ENCODE measurements at places on chromosomes 16 and 17.
A peak's percentile ranks its signal among the peaks of the same experiment; 100 is the strongest.

GRCh38 chr16:2505695-2506094 lies 8.1 kb upstream of the ATP6V0C start:
- no peak for DNase-seq

DNA sequence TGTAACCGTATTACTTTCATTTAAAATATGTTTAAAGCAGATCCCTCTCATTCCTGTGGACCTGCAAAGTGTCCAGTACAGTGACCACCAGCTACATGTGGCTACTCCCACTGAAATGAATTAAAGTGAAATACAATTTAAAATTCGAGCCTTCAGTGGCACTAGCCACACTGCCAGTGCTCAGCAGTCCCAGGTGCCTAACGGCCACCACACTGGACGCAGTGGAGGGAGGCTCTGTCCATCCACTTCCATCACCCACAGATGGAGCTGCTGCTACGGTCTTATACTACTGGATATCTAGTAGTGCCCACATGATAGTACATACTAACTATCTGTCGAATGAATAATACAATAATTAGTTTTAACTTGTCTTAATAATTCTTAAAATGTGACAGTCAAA lies 2.3 kb upstream of the CBX2 start:
- no peak for DNase-seq

DNA sequence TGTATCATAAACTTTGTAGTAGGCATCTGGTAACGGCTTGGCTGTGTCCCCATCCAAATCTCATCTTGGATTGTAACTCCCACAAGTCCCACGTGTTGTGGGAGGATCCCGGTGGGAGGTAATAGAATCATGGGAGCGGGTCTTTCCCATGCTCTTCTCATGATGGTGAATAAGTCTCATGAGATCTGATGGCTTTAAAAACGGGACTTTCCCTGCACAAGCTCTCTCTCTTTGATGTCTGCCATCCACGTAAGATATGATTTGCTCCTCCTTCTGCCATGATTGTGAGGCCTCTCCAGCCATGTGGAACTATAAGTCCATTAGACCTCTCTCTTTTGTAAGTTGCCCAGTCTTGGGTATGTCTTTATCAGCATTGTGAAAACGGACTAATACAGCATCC lies 248.7 kb downstream of the SNX29 start:
- no peak for DNase-seq

DNA sequence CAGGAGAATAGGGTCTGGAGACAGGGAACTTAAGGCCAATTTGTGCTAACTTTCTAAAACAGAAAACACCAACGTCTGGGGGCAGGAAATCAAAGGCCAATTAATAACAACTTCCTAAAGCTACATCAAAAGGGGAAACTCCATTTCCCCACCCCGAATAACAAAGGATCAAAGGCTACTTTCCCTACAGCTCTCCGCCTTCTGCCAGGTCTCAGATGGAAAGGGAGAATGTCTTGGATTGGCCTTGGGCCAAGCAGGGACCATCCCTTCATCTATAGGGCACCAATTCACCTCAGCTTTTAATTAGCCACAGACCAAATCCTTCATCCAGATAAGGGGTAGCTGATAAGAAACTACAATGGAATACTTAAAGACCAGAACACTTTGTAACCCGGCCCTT lies 116.9 kb upstream of the ZKSCAN2 start:
- no peak for DNase-seq

GRCh38 chr17:43532581-43532980 lies 13.6 kb downstream of the ETV4 start:
- no peak for DNase-seq

DNA sequence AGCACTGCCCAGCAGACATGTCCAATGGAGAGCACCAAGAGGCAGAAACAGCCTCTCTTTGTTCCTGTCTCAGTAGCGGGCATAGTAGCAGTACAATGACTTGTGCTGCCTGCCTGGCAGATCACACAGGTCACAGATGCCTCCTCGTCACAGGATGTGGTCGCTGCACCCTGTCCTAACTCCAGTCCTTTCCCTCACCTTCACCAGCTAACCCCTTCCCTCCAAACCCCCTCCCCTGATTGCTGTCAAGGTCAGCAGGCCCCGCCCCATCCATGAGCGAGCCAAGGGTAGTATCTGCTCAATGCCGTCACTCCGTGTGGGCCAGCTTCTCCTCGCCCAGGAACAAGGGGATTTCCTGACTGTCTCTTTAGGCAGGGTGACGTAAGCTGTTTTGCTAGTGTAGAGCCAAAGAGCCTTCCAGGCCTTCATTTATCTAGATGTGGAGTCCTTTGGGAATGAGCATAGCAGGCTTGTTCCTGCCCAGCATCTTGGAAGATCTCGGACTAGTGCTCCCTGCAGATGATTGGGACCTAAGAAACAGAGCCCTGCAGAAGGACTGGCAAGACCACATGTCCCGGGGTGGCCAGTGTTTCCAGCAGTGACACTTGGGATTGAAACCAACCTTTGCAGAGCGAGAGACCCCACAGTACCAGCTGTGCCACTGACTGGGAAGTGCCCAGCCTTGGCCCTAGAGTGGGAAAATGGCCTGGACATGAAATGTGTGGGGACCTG lies 75.9 kb upstream of the TNRC6C start:
- no peak for DNase-seq

- no peak for DNase-seq
These were observed 5.7 kb downstream of the CTRB1 start for GRCh38 chr16:75224306-75225082.

- no peak for DNase-seq
These were observed 714 bp downstream of the CACNA1H start for GRCh38 chr16:1153480-1154160.

GRCh38 chr16:28974007-28974436 lies 556 bp upstream of the SPNS1 start:
- no peak for DNase-seq

GRCh38 chr16:57270221-57271062 lies 14.0 kb downstream of the PLLP start:
- no peak for DNase-seq

- peak; percentile 64 for DNase-seq
These were observed 943 bp upstream of the COTL1 start for GRCh38 chr16:84618581-84619460.

DNA sequence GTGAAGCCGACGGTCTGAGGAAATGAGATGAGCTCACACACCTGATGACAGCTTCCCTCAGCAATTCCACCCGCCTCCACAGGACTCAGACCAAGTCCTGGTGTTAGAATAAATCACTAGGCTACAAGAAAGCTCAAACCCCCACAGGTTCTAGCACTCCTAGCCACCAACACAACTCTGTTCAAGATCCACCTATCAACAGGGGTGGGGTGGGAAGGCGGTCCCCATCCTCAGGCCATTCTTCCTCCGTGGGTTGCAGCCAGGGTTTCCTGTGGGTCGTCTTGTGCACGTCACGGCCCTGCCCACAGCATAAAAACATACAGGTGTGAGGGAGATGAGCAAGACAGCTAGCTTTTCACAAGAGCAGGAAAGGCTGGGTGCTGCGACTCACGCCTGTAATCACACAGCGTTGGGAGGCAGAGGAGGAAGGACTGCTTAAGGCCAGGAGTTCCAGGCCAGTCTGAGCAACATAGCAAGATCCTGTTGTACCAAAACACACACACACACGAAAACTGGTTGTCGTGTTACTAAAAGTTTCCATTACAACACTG lies 81.1 kb downstream of the ANKRD11 start:
- DNase-seq, result no peak

DNA sequence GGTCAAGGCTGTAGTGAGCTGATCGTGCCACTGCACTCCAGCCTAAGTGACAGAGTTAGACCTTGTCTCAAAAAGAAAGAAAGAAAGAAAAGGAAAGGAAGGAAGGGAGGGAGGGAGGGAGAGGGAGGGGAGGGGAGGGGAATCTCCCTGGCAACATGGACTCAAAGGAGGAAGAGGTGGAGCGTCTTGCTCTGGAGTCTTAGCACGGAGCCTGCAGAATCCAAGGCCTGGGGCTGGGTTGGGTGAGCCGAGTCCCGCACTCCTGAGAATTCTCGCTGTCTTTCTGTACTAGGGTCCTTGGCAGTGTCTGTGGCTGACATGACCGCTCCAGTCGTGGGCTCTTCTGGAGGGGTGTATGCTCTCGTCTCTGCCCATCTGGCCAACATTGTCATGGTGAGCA lies 36.9 kb downstream of the C17orf75 start:
- DNase-seq, result no peak

- DNase-seq, result no peak
These were observed 2.5 kb downstream of the NUBP2 start for GRCh38 chr16:1784977-1785845.

GRCh38 chr16:67277999-67278772 lies 1.1 kb upstream of the PLEKHG4 start:
- peak; percentile 47 for DNase-seq

DNA sequence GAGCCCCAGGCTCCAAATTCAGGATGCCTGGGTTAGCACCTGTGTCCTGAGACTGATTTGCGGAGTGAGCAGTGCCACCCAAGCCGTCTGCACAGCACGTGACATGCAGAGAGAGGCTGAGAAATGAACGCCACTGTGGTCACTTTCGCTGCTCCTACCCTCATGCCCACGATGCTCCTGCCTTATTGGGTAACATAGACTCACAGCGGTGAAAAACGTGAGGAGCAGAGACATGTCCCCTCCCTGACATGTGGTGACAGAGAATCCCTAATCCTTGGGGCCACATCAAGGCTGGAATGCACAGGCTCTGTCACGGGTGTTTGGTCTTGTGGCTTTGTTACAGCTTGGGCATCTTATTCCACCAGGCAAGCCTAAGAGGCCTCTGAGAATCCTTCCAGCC lies 52.1 kb upstream of the CACNG5 start:
- DNase-seq, result no peak

- DNase-seq, result no peak
These were observed 2.6 kb upstream of the ACSM3 start for GRCh38 chr16:20761175-20761574.

GRCh38 chr16:87540072-87540896 lies 47.5 kb upstream of the ZCCHC14 start:
- DNase-seq, result no peak

DNA sequence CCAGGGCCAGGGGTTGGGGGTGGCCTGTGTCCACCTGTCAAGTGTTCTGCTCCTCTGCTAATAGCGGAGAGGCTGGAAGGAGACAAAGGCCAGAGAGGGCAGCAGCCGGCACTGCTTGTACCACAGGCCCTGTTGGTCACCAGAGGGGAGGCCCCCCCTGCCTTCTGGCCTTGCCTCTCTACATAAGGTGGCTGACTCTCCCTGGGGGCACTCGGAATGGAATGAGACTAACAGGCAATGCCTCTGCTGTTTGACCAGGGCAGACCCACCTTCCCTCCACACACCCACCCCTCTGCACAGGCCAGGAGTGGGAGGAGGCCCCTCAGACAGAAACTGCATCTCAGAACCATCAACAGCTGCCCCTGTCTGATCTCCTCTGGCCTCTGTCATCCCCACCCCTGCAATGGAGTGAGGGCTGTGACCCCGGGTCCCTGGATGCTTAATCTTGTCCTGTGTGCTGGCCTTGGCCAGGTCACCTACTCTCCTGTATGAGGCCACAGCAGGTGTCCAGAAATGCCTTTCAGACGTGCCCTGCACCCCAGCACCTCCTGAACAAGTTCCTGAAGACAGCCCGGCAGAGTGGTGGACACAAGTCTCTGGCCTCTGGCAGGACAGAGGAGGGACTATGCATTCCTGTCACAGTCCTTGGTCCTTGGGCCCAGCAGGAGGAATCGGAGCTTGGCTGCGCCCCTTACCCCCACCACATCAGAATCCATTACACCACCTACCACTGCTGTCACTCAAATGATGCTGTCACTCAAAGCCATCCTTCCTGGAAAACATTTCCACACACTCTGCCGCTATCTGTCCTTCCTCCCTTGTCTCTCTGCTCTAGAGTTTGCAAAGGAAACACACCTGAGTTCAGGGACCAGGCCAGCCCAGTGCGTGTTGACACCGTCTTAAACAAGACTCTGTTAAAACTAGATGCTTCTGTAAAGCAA lies 107.5 kb upstream of the ZNF750 start:
- DNase-seq, result no peak

GRCh38 chr16:3073448-3073847 lies 8.0 kb downstream of the IL32 start:
- DNase-seq, result no peak

- DNase-seq, result no peak
These were observed 636 bp downstream of the WWOX start for GRCh38 chr16:78100112-78100467.

DNA sequence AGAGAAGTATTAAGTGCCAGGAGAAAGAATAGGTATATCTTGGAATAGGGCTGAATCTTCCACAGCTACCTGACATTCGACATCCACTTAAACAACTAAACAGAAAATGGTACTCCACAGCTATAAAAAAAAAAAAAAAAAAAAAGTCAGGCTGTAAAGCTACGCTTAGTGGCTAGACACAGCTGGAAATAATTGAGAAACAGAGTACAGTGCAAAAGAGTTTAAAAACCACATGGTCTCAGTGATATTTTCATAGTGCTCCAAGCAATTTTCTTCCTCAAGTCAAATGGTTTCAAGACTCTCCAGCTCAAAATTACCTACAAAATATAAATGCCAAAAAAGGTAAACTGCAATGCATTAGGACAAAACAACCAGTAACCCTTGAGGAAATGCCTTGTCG lies 607.1 kb downstream of the KCNJ2 start:
- no peak for DNase-seq

DNA sequence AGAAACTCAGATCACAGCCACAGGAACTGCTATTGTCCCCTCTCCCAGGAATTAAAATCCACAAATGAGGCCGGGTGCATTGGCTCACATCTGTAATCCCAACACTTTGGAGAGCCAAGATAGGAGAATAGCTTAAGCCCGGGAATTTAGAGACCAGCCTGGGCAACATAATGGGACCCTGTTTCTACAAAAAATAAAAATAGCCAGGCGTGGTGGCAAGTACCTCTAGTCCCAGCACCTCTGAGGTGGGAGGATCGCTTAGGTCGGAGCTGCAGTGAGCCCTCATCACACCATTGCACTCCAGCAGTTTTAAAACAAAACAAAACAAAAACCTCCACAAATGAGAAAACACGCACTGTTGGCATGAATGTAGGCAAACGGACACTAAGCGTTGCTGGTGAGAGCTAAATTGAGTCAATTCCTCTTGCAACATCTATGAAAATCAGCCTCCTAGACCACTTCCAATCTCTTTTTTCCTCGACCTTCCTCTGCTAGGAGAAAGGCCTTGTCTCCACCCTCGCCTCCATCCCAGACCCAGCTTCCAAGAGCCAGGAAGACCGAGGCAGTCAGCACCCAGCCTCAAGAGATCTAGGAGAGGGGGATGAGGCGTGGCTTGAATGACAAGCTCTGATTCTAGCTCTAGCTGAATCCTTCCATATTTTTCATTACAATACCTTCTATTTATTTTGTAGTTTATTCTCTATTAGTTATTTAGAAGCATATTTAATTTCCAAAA lies 14.8 kb downstream of the TLE7 start:
- DNase-seq, result no peak

GRCh38 chr17:67469208-67469980 lies 92.3 kb downstream of the PITPNC1 start:
- no peak for DNase-seq

- DNase-seq, result no peak
These were observed 91.4 kb downstream of the GRIN2A start for GRCh38 chr16:10090816-10091215.

DNA sequence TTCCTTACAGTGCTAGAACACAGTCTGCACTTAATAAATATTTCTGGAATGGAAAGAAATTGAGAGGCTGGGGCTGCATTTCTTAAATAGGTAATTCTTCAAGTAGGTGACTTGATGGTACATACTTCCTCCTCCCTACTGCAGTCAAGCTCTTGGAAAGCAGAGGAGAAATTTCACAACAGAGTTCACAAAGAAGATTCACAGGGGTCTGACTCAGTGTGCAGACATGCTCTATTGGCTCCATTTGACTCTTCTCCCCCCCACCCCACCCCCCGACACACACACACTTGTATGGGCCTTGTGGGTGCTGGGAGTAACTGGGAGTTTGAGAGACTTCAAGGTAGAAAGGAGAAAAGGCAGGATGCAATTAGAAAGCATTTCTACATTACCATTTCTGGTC lies 6.2 kb upstream of the MYOCD start:
- DNase-seq, result no peak

Data from GOT3 (cell line).